Activated T-helper 9 cell treated with anti-CD3 and anti-CD28 coated beads, Interleukin-2, amount 50 U/mL, for 16 hours (primary cell): ENCODE measurements at places on chromosomes 4 and X.
A peak's percentile ranks its signal among the peaks of the same experiment; 100 is the strongest.

DNA sequence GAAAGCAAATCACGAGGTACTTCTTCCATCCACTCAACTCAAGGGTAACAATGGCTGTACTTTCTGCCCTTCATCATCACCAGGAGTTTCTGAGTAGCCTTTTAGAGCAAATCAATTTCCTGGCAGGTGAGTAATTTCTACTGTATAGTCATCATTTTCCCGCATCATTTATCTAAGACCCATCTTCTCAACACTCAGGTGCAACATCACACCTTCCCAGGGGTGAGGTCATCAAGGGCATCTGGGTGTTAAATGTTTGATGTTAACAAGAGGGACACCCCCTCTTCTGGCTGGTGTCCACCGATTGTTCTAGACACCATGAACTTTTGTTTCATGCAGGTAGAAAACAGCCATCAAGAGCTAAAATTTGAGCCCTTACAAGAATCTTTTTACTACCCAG is 313.4 kb upstream of the MAGEB2 start:
- no peak for DNase-seq

DNA sequence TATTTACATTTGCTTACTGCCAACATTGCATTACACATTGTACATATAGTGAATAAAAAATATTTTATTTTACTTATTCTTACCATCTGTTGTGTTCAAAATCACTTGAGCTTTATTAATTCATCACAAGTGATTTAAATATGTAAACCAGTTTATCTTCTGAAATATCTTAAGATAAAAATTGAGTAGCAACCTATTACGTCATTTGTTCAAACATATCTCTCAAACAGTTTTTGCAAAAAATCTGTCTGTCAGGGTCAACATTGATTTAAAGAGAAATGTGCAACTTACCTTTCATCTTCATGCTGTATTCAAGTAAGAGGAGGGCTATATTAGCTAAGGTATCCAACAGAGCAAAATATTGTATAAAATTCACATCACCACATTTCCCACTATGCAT is 610.1 kb downstream of the PCDH19 start:
- DNase-seq, result no peak

DNA sequence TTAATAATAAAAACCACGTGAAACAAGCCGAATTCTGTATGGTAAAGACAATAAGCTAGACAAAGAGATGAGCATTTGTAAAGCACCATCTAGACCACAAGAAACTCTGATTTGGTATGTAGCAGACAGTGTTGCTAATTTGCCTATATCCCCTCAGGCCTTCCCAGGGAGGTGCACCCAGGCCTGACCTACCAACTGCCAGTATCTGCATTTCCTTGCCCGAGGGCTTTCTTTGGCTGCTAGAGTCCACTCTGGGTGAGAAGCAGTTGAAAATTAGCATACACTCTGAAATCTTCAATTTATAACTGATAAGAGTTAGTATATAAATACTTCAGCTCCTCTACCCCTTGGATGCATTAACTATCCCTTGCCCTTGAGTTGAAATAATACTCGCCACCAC is 37.4 kb upstream of the IL1RAPL1 start:
- no peak for DNase-seq

DNA sequence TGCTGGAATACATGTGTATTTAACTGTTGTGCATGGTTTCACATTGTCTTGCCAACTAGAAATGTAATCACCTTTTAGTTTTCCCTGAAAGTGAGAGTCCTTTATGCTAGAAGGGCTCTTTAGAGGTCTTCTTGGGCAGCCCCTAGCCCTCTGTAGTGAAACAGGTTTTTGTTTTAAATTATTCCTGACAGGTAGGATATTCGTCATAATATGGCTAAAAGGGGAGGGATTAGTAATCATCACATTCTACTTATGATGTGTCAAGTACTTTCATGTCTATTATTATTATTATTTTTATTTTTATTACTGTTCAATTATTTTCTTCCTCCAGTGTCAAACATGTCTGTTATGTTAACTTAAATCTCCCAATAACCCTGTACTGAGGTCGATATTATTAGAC is 35.5 kb downstream of the MSN start:
- DNase-seq, result no peak

DNA sequence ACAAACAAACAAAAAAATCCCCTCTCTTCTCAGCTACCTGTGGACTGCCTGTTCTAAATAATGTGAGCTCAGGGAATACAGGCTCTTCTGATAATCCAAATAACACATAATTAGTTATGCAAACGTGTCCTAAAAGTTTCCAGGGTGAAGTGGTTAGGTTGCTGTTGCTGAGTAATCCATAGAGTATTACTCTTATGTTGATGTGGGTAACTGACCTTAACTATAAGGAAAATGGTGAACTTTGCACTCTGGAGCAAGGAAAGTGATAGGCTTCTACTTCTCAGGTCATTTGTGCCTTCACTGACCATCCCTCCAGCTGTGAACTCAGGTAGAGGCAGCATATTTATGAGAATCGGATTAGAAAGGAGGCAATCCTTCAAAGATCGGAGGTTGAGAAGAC is 19.9 kb downstream of the MSN start:
- DNase-seq, result no peak

DNA sequence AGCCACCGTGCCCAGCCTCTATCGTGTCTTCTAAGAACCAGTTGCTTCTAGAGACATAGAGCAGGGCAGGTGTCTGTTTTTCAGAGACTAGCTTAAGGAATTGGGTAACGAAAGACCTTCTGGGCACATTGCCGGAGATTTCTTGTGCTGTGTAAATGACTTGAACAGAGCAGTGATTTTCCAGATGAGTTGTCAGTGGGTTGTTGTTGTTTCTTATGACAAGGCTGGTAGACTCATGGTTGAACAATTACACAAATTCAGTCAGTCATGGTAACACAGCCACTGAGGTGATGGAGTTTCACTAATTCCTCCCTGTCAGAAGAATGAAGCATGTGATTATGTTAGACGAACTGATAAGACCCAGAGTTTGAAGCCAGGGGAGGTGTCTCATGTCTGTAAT is 20.5 kb upstream of the DDX3X start:
- DNase-seq, result no peak

GRCh38 chr4:137532869-137533236 is 559 bp upstream of the PCDH18 start:
- no peak for DNase-seq

DNA sequence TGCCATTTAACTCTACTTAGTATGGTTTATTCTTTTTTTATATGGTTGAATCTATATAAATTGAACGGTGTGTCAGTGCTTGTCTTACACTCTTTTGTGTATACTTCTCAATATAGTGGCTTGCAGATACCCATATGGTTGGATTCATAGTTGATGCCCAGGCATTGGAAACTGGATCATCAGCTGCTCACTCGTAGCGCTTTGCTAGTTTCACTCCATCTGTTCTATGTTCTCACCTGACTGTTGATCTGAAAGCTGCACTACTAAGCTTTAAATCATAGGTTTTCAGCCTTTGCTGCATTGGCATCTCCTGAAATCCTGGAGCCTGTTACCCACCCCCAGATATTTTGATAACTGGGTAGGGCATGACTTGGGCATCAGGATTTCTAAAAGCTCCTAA is 121.6 kb upstream of the DCLK2 start:
- DNase-seq, result no peak

- DNase-seq, result no peak
Observed at GRCh38 chr4:76802236-76803021, 95.5 kb downstream of the SOWAHB start.

DNA sequence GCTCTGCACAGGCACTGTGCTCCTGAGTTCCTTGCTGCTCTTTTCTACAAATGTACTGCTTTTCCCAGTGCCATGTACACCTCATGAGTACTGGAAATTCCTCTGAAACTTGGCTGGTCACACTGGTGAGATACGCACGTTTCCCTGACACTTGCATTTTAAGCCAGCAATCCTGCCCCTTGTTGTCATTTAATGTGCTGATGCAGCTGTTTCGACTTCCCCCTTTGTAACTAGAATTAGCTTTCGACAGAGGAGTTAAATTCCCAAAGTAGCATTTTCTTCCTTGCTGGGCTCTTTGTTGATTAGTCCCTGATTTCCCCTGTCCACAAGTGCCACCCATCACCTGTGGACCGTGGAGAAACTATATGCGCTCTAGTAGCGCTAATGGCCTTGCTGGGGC is 77.5 kb downstream of the IQCM start:
- no peak for DNase-seq

- peak; percentile 41 for DNase-seq
Observed at GRCh38 chr4:4461850-4462249, 74.9 kb downstream of the NSG1 start.
